ENCODE measurements at places on chromosomes 16 and 17.

GRCh38 chr17:8366231-8366630 lies 10.3 kb downstream of the KRABD2 start:
- DNase-seq, result no peak

- no peak for DNase-seq
Observed at GRCh38 chr17:58270476-58271215, 10.1 kb downstream of the MPO start.

DNA sequence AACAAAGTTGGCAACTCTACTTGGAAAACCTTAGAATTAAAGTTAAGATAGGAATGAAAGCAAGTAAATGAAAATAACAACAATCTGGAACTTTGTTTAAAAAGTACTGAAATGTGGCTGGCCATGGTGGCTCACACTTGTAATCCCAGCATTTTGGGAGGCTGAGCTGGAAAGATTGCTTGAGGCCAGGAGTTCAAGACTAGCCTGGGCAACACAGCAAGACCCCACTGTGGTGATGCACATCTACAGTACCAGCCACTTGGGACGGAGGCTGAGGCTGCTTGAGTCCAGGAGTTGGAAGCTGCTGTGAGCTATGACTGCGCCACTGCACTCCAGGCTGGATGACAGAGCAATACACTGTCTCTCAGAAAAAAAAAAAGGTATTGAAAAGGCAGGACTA lies 51.7 kb downstream of the SYNRG start:
- no peak for DNase-seq

- no peak for DNase-seq
Observed at GRCh38 chr17:78251773-78252103, 20.3 kb downstream of the TMEM235 start.

- no peak for DNase-seq
Observed at GRCh38 chr17:68634345-68634876, 33.2 kb upstream of the FAM20A start.

- DNase-seq, result no peak
Observed at GRCh38 chr16:72091217-72091616, 2.2 kb downstream of the TXNL4B start.

DNA sequence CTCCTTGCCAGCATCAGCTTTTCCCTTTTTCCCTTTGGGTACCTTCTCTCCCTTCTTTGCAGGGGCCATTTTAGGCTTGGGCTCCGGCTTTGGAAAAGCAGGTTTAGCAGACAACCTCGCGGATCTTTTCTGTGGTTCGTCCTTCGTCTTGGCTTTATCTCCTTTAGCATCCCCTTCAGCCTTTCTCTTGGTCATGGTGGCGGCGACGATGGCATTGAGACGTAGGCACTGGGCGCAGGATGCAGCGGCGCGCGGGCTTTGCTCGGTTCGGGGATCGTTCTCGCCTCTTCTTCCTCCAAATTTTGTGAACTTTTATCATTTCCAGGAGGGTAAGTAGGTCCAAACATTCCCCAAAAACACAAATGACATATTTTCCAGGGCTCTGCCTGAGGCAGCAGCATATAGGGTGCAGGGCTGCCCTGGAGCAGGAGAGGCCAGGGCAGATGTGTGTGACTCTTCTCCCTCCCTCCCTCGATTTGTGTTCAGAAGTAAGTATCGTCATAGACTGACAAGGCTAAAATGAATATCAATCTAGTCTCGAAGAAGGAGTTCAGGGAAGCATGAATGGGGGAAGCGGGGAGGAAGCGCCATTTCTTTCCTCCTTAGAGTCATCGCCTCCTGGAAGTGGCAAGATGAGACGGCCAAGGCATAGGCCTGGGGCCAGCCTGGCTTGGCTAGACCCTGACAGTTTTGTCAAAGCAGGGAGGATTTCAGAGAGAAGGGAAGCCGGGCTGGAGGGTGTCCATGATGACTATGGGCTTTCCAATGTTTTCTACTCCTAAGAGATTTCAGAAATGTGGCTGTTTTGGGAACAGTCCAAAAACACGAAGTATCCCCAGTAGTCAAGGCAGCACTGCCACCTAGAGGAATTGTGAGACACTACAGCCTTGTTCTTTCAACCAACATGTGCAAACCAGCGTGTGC lies 13.2 kb downstream of the CHCT1 start:
- DNase-seq, result peak; percentile 90

GRCh38 chr17:36942019-36942599 lies 4.8 kb downstream of the LHX1 start:
- no peak for DNase-seq

DNA sequence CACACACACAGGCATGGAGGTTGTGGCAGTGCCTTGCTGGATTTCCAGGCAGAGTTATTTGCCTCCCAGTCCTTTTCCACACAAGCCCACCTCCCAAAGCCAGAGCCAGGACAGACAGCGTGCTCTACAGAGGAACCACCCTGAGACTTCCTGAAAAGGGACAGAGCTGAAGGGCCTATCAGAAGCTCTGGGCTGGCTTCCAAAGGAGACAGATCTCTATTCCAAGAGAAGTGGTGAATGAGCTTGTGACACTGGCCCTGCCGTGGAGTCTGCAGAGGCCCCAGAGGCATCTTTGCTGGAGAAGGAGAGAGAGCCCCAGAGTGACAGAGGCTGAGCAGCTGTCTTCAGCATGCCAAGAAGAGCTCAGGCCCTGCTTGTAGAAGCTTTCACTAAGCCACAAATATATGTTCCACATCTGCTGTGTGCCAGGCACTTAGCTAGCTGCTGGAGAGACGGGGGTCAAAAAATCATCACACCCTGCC lies 8.3 kb upstream of the LPCAT2 start:
- peak; percentile 62 for DNase-seq

GRCh38 chr16:82892324-82892723 lies 265.6 kb downstream of the CDH13 start:
- no peak for DNase-seq

- DNase-seq, result no peak
Observed at GRCh38 chr16:50917950-50918703, 176.2 kb downstream of the CYLD start.

GRCh38 chr17:47987240-47987835 lies 16.4 kb downstream of the CDK5RAP3 start:
- DNase-seq, result no peak

DNA sequence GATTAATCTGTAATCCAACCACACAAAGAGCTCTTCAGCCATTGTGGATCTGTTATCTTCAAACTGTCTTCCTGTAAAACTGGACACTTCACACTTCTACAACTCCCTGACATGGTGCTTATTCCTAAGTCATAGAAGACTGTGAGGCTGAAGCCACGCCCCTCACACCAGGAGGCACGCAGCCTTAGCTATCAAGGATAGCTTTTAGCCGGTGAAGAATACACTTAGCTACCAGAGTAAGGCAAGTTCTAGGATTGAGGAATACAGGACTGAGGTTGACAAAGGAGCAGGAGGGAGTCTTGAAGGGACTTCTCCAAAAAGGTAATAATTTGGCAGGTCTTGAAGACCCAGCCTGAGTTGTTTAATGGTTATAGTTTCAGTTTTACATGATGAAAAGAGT lies 79.8 kb upstream of the GAS7 start:
- no peak for DNase-seq

DNA sequence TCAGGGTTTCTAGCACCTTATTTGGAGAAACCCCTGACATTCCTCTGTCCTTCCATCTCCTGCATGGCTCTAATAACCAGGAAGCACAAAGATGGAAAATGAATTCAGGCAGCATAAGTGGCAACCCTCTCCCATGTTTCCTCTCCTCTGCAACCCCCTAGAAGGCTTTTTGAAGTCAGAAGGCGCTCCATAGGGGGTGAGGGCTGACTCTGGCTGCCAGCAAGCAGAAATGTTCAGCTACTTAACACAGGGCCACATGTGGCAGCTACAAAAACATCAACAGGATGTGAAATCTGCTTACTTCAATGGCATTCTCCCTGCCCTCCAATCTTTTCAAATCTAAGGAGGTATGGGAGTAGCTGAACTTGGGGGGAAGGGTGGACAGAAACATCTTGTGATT lies 55.2 kb upstream of the IRX5 start:
- DNase-seq, result no peak

- no peak for DNase-seq
Observed at GRCh38 chr16:55660828-55661227, 5.0 kb downstream of the SLC6A2 start.

DNA sequence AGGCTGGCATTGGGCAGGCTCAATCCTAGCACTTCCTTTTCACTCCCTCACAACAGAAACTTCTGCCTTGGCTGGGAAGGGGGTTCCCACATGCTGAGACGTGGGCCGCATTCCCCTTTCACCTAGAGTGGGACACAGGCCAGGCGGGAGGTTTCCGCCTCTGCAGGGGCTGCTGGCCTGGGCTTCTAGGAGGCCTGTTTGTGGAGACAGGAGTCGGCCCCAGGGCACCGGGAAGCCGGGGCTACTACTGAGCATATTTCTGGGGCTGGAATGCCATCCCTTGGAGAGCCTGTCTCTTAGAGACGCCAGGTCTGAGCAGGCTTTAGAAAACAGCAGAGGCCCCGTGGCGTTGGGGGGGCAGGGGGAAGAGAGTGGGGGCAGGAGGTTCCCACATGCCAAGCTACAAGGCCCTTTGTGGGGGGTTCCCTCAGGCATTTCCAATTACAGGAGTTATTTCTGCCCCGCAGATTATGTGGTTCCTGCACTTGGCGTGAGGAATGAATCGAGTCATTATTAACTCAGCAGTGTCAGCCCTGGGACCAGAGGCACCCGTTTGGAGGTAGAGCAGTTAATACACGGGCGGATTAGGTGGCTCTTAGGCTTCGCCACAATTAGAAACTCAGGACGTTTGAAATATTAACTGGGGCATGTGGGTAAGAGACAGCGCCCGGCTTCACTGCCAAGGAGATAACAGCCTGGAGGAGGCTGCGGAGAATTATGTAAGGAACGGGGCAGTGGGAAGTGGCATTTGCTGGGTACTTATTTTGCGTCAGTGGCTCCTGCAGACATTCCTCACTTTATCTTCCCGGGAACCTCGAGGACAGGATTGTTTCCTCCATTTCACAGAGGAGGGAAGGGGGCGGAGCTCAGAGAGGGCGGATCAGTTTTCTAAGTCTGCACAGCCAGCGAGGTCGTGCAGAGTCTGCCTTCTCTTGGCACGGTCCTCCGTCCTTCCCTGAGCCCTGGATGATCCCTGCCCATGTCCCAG lies 162.5 kb downstream of the MAF start:
- peak; percentile 67 for DNase-seq

- DNase-seq, result no peak
Observed at GRCh38 chr17:31511195-31511578, 119.7 kb downstream of the RAB11FIP4 start.

DNA sequence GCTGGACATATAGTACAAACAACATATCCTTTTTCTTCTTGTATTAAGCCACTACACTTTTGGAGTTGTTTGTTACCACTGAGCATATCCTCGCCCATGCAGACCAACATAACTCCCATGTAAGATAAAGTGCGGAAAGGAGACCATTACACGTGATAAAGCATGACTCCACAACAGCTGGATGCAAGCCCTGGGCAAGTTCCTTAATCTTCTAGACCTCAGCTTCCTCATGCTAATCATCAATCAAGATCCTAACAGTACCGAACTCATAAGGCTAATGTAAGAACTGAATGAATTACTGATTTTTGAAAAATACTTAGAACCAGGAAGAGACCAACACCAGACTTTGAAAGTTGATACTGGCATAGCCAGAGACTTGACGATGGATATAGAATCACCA lies 47.0 kb upstream of the GSG1L start:
- peak; percentile 83 for DNase-seq
